ENCODE measurements at places on chromosomes 2 and 18.

DNA sequence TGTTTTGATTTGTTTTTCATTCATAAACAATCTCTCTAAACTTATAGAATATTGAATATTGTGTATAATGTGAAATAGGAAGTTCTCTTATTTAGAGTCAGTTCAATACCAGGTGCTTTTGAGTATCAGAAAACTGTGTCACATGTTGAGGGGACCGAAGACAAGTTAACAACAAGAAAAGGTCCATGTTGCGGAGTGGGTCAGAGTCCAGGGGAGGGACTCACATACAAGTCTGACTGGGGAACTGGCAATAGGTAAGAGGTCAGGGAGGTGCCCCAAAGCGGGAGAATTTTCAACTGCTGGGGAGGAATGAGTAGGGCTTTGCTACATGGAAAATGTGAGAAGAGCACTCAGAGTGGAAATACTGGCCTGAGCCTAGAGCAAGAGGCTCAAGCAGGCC, 19.8 kb upstream of the BCL11A start:
- DNase-seq, result no peak

- DNase-seq, result peak; percentile 92
Observed at GRCh38 chr2:241546771-241547498, 11.6 kb upstream of the BOK start.

DNA sequence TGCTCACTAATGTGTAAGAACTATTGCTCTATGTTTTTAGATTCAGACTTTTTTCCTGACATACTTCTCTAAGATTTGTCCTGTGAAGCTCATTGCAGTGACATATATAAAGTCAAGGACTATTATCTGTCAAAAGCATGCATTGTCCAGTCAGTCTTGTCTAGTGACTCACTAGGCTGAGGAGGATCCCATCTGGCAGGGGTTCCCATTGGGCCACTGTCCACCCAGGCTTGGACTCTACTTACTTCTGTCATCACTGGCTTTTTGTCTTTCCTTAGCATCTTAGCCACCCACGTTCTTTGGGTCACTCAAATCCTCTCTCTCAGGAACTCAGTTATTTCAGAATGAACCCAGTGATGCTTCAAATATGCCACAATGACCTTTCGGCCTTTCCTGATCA, 132.6 kb upstream of the NABP1 start:
- DNase-seq, result no peak

DNA sequence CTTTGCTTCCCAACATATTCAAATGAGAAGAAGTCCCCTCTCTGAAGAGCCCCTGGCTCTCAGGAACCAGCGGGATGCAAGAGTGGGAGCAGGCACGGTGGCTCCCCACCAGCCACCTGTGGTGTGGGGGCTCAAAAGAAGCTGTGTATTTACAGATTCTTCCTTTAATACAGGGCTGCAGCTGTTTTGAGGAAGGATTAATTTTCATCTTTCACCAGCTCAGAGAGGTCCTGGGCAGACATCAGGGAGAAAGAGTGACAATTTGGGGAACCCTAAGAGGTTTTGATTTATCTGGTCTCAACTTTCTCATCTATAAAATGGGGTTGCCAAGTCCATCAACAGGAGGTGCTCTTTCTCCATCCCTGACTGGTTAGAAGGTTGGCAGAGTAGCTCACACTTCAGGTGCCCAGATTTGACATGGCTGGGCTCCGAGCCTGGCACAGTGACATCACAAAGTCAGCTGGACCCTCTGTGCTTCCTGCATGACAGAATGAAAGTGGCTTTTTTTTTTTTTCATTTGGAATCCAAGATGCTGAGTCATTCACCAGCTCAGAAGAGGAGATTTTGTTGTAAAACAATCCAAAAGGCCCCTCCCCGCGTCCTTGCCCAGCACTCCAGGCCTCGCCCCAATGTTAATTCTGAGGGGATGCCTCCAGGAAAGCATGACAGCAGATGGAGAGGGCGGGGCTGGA, 15.5 kb upstream of the SIX2 start:
- peak; percentile 80 for DNase-seq

- no peak for DNase-seq
Observed at GRCh38 chr2:63446658-63447057, 141.6 kb downstream of the WDPCP start.

- DNase-seq, result no peak
Observed at GRCh38 chr2:84459944-84460429, 907 bp upstream of the SUCLG1 start.
